Stimulated activated CD4-positive, alpha-beta T cell treated with anti-CD3 and anti-CD28 coated beads, Interleukin-1b, Interleukin-23, amount 100 ng/mL, for 1 hour (primary cell): ENCODE measurements at places on chromosomes 7 and 10.

GRCh38 chr7:111560773-111561653 is 1.3 kb downstream of the IMMP2L start:
- DNase-seq: no peak

- DNase-seq: no peak
Measured at GRCh38 chr7:72751378-72751777, 76.6 kb downstream of the TYW1B start.

DNA sequence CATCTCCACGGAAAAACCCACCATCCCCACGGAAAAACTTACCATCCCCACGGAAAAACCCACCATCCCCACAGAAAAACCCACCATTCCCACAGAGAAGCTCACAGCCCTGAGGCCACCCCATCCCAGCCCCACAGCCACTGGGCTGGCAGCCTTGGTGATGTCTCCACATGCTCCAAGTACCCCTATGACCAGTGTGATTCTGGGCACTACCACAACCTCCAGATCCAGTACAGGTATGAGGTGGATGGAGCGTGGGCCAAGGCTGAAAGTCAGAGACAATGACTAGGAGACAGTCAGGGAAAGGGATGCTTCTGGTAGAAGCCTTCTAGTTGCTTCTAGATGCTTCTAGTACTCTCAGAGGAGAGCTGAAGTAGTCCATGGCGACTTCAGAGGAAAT is 19.6 kb downstream of the ZAN start:
- no peak for DNase-seq

DNA sequence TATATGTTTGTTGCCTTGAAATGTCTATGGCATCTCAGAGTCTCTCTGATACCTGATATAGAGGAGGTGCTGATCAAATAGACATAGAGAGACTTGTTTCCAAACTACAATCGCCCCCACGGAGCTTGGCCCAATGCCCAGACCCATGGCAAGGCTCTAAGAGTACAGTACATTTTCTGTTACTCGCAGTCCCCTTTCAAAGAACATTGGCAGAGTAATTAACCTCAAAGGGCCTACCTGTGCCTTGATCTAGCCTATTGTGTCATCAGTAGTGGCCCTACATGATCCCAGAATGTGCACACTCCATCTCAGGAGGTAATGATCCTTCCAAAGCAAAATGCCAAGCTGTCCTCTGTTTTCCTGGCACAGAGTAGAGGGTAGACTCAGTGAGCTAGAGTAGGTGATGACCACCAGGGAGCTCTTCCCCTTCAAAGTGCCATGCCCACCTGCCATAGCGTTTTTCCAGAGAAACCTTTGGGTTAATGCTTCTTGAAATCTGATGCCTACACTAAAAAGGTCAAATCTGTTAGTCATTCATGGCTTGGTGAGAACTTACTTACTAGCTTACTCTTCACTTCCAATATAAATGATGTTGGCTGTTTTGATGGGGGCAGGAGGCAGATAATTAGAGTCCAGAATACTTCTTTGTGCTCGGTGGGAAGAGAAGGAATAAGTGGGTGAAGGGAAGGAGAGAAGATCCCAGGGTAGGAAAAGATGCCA is 41.2 kb upstream of the ACSL5 start:
- DNase-seq: no peak

- no peak for DNase-seq
Measured at GRCh38 chr7:12653518-12653917, 33.9 kb upstream of the ARL4A start.

GRCh38 chr7:77269360-77270093 is 69.9 kb upstream of the FGL2 start:
- DNase-seq: no peak

- DNase-seq: peak; percentile 54
Measured at GRCh38 chr10:96830511-96831199, 1.4 kb upstream of the LCOR start.

- DNase-seq: no peak
Measured at GRCh38 chr10:88461426-88461825, 121.7 kb downstream of the RNLS start.

GRCh38 chr7:8442051-8442813 is 8.8 kb downstream of the NXPH1 start:
- DNase-seq: no peak
